Mammary epithelial cell (primary cell): ENCODE measurements at places on chromosomes 6 and 20.

DNA sequence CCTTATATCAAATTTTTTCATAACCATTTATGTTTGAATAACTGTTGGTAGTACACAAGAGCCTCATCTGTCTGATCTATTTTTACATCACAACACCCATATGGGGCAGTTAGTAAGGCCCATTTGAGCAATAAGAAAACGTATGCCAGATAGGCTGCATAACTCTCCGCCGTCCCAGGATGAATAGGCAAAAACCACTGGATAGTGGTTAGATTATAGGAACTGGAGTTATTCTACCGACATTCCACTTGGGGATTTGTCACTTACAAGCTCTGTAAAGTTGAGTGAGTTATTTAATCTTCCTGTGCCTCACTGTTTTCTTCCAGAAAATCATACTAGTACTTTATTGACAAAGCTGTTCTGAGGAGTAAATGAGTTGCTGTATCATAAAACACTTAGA lies 881.9 kb downstream of the QKI start:
- no peak for DNase-seq

- DNase-seq, result no peak
Observed at GRCh38 chr6:73011945-73012344, 213.4 kb downstream of the KHDC1L start.

GRCh38 chr6:26033941-26034354 lies 53.3 kb upstream of the HFE start:
- DNase-seq, result no peak

GRCh38 chr20:17642404-17643269 lies 39.4 kb downstream of the RRBP1 start:
- DNase-seq, result no peak

DNA sequence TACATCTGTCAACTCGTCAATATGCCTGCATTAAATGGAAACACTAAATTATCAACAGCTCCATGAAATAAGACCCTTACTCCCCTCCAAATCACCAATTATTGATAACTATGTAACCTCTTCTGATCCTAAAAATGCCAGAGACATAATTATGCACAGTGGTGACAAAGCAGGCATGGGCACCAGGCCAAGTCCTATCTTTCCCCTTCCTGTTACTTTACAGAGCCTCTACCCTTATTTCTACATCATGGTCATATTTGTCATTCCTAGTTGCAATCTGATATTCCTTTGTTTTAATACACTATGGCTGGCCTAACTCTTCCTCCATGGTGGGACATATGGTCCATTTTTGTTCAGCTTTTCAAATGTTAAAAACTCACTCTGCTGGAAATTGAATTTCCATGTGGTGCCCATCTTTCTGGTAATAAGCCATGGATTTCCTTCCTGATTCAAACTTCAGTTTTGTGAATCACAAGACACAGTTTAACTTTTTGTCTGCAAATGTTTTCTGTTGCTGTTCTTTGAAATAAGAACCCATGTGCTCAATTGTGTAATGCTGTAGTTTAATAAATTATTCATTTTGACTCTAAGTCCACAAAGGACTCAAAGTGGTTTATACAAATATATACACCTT lies 41.8 kb upstream of the ARFGEF2 start:
- DNase-seq, result no peak

- DNase-seq, result peak; percentile 65
Observed at GRCh38 chr6:111642463-111643158, 36.9 kb upstream of the TRAF3IP2 start.

DNA sequence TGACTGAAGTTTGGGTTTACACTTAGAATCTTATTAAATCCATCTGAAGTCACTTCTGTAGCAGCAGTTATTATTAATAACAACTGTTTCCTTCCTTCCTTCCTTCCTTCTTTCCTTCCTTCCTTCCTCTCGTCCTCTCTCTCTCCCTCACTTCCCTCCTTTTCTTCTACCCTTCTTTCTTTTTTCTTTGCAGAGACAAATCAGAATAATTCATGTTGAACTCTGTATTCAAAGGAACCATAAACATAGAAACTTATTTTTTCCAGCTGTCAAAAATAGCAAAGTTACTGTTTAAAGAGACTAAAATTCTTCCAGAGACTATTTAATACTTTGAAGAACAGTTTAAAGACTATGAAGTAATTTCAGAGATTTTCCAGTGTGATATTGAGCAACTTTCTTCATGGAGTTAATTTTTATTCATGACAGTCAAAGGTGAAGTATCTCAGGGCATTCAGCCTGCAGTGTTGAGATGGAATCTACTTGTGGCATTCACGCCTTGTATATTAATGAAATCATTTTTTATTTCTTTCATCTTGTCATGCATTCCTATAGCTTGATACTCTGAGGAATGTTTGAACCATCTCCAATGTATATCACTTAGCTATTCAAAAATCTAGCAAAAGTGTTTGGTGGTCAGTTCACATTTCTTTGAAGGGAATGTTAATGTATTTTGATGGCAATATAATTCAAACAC lies 109.7 kb downstream of the BCAS1 start:
- no peak for DNase-seq

GRCh38 chr6:40556023-40556422 lies 31.1 kb downstream of the LRFN2 start:
- no peak for DNase-seq

- no peak for DNase-seq
Observed at GRCh38 chr6:71309656-71310055, 21.0 kb downstream of the OGFRL1 start.

GRCh38 chr6:85464260-85464644 lies 14.4 kb downstream of the NT5E start:
- DNase-seq, result peak; percentile 92

DNA sequence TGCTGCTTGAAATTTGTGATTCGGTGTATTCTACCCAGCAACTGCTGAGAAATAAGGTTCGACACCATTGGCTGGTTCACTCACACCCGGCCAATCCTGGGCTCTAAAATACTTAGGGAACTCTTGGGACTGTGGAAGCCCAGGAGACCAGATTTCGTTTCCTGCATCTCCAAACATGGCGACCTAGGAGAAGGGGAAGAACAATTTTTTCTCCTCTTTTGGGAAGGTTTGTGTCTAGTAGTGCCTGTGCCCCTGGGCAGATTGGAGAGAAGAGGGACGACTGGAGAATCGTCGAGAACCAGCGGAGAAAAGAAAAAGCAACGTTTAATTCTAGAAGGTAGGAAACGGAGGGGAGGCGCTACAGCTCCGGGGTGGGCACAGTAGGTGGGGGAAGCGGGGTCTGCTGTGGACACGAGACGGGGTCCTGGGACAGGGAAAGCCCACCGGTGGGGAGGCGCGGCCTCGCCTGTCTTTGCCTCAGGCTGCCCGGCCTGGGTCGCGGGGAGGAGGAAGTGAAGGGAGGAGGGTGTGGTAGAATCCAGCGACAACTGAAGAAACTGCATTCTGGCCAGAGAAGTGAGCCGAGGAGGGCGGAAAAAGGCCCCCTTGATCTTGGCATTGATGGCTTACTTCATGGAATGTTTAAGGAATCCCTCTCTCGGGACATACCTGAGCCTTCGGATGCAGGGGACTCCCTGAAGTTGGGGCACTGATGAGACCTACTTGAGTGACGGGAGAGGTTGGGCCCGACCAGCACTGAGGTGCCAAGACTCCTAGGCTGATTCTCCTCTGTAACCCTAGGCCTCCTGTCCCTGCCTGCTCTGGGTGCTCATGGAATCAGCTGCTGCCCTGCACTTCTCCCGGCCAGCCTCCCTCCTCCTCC lies at the start of gene BTN2A1:
Gene BTN2A1, plus strand, starts transcription at position 150 of the 883 bp plus-strand sequence. Its CDS starts 682 bp downstream, at position 832.
- DNase-seq, result peak; percentile 88

GRCh38 chr6:72636215-72636614 lies 14.4 kb downstream of the KCNQ5 start:
- DNase-seq, result no peak

DNA sequence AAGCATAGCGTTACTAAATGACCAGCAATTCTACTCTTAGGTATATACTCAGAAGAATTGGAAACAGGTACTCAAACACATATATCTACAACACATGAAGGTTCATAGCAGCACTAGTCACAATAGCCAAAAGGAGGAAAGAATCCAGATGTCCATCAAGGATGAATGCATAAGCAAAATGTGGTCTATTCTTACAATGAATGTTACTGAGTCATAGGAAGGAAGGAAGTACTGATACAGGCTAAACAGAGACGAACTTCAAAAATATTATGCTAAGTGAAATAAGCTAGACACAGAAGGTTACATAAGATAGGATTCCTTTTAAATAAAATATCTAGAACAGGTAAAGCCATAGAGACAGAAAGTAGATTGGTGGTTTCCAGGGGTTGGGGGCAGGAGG lies 93.5 kb downstream of the MAP3K7 start:
- peak; percentile 54 for DNase-seq
